ENCODE measurements at places on chromosomes 7 and 10. TPM values are rescaled to one million over a fixed set of nuclear protein-coding genes. Genes with fewer than 3 reads are reported as not detected.

DNA sequence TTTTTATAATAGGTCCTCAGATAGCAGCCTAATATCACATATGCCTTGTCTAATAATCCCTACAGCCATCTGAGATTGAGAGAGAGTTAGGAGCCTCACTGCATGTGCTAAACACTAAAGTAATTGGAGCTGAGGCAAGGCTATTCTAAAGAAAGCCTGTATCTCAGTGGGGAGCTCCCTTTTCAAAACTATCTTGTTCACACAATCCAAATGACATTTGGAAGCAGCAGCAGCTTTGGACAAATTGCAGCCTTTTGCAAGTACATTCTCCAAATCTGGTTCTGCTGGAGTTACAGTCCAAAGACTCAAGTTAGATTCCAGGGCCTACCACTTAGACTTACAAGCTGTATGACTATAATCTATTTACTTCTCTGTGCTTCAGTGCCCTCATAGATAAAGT, 104.5 kb downstream of the MACC1 start:
- no peak for DNase-seq

Gene CLDN4
- total RNA-seq = 0.15 TPM

DNA sequence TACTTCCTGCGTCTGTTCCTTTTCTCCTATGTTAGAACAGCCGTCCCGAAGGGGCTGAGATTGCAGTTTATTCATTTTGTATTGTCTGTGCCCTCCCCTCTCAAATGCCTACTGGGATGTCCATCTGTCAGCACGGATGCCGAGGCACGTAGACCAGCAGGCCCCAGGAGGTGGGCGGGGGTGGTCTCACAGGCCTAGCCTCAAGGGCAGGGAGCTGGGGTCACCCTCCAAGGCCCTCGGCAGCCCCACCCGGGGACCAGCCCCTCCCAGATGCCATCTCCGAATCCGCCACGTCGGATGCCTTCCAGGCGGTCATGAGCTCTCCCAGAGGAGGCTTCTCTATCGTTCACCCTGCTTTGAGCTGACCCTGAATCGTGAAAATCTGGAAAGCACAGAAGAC, 59.7 kb downstream of the ELFN1 start:
- no peak for DNase-seq

DNA sequence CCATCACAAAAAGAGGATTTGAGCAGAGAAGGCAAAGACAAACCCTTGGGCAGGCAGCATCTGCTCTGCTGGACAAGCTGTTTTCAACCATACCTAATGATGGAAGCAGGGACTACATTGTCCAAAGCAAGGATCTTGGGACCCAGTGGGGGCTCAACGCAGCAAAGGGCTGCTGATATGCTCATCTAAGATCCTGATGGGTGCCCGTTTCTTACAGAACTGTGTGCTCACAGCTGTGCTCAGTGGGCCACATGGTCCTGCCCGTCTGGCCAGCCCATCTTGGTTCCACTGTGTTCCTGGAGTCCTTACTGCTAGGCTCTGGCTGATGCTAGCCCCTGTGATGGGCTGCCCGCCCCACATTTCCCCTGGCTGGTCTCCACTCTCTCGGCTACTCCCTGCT, 36.1 kb downstream of the GPRIN2 start:
- no peak for DNase-seq

GRCh38 chr7:130513447-130513846, 21.6 kb downstream of the MEST start:
- DNase-seq = no peak

GRCh38 chr7:37701769-37702168, 18.2 kb downstream of the GPR141 start:
- no peak for DNase-seq

- peak; percentile 87 for DNase-seq
These were observed 13.7 kb upstream of the KBTBD2 start for GRCh38 chr7:32905175-32905662.

GRCh38 chr7:4631380-4632179, 50.5 kb upstream of the FOXK1 start:
- DNase-seq = peak; percentile 86

GRCh38 chr7:108235451-108236061, 105.4 kb upstream of the LAMB4 start:
- no peak for DNase-seq

Gene POM121L12
- not detected for total RNA-seq

Gene TET1
- total RNA-seq = 0.21 TPM

DNA sequence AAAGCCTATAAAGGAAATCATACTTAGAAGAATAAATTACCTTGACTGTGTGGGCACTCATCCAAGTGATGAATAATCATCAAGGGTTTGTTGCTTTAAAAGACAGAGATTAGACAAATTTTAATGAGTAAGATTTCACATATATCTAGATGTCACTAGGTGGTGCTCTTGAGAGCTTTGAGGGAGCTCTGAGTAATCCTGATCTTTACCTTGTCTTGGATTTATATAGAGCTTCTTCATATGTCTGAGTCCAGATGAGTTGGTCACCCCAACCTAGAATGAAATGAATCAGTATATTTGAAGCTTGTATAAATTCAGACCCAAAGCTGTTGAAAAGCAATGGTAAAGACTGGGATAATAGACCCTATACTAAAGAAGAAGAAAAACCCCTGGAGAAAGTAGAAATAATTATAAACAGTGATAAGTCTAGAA, 3.7 kb downstream of the AGR2 start:
- DNase-seq = peak; percentile 73

DNA sequence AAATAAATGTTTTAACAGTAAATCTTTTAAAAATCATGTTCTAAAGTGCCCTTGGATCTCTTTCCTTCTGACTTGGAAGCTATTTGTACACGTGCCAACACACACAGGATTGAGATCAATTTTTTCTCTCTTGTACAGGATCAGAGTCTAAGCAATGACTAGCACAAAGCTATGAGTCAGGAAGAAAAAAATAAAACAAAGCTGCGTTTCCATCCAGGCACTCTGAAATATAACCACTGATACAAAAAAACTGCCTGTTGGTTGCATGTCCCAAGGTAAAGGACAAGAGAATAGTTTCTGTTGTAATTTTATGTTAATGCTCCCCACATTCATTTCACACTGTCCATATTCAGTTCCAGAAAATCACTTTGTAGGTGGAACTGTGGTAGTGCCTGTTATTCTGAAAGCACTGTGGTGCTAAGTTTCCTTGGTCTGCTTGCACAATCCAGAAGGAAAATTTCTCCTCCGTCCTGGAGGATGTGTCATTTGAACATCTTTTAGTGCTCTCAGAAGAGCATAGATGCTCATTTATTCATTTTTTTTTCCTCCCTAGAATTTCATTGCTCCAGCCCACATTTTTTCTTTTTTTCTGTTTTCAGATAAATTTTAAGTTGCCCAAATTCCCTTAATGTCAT, 113.4 kb downstream of the PLXDC2 start:
- DNase-seq = peak; percentile 3

Gene HOXA11
- 7.7 TPM for total RNA-seq

All from Daoy (cell line).